Suprapubic skin (tissue), 4 donors: ENCODE measurements at places on chromosomes 2 and 18. TPM values are rescaled to one million over a fixed set of nuclear protein-coding genes. Genes with fewer than 3 reads are reported as not detected.
A peak's percentile ranks its signal among the peaks of the same experiment; 100 is the strongest.

GRCh38 chr2:33494877-33495641 is 18.6 kb downstream of the RASGRP3 start:
- H3K4me1 ChIP-seq, result no peaks in the 10 kb centered on the region
- DNase-seq, result no peak
- H3K36me3 ChIP-seq, result no peaks in the 10 kb centered on the region
- no peak overlapping the region for H3K4me3 ChIP-seq
- peaks cover 3% of the 10 kb centered on the region for H3K27me3 ChIP-seq
- no peak overlapping the region for H3K27ac ChIP-seq

GRCh38 chr2:30688956-30689401 is 118.3 kb downstream of the CAPN13 start:
- H3K4me1 ChIP-seq, result peaks cover 17% of the 10 kb centered on the region
- H3K27me3 ChIP-seq, result no peaks in the 10 kb centered on the region
- no peaks in the 10 kb centered on the region for H3K36me3 ChIP-seq
- H3K27ac ChIP-seq, result peak overlapping the region; percentile 88

TFCP2L1 gene
- 58.9 TPM for total RNA-seq

DNA sequence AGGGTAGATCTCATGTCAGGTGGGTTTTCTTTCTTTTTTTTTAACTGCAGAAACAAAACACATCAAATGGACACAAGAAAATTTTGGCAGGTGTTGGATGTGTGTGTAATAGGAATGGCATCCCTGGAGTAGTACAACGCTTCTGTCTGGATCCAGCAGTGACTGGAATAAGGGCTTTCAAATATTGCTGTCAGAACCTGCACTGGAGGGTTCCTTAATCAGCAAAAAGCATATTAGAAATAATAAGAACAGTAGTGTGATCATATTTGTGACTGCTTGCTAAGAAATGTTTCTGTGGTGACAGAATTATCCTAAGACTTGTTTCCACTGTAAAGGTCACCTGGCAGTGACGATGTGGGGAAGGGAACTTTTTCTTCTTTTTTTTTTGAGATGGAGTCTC is 30.8 kb downstream of the CREG2 start:
- DNase-seq, result no peak
- H3K27me3 ChIP-seq, result no peaks in the 10 kb centered on the region
- H3K4me3 ChIP-seq, result no peak overlapping the region
- peaks cover 6% of the 10 kb centered on the region for H3K4me1 ChIP-seq

- H3K27me3 ChIP-seq, result no peaks in the 10 kb centered on the region
- no peaks in the 10 kb centered on the region for H3K36me3 ChIP-seq
- no peak overlapping the region for H3K4me3 ChIP-seq
- H3K4me1 ChIP-seq, result peaks cover 29% of the 10 kb centered on the region
Measured at GRCh38 chr2:16663121-16663905, 2.3 kb downstream of the CYRIA start.

DNA sequence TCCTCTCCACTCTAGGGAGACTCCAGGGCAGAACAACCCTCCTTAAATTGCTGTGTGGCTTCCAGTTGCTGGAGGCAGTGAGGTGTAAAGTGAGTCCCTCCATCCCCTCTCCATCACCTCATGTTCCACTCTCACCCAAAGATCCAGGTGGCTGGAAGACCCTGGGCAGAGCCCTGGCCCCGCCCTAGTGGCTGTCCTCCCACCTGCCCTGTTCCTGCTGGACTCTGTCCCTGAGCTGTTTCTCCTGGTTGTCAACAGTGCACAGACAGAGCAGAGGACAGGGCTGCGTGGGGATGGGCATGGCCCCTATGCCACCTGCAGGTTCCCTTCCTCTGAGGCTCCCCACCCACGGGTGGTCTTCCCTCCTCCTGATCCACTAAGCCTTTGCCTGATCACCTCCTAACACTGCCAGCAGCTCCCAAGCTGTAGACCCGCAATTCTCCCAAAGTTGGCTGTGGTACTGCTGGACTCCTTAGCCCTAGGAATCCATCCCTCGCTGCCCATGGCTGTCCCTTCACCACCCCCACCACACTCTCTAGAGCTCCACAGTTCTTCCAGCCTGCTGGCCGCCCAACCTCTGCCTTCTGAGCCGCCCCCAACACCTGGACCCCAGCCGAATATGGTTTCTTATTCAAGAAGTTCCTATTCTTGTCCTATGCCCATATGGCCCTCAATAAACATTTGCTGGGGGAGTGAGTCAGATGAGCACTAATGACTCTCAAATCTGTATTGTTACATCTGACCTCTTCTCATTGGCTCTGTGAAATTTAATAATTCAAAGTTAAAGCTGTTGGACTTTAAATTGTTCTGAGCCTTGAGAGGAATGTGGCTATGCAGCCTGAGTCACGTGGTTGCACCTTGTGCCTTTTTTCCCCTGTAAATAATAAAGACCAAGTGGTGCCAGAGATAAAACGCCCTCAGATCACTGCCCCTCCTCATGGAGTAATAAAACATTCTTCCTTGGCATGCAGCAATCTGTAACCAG is 260.0 kb upstream of the HS6ST1 start:
- H3K27me3 ChIP-seq, result no peaks in the 10 kb centered on the region
- no peak overlapping the region for H3K4me3 ChIP-seq
- H3K36me3 ChIP-seq, result no peaks in the 10 kb centered on the region
- DNase-seq, result no peak
- H3K27ac ChIP-seq, result no peak overlapping the region

DNA sequence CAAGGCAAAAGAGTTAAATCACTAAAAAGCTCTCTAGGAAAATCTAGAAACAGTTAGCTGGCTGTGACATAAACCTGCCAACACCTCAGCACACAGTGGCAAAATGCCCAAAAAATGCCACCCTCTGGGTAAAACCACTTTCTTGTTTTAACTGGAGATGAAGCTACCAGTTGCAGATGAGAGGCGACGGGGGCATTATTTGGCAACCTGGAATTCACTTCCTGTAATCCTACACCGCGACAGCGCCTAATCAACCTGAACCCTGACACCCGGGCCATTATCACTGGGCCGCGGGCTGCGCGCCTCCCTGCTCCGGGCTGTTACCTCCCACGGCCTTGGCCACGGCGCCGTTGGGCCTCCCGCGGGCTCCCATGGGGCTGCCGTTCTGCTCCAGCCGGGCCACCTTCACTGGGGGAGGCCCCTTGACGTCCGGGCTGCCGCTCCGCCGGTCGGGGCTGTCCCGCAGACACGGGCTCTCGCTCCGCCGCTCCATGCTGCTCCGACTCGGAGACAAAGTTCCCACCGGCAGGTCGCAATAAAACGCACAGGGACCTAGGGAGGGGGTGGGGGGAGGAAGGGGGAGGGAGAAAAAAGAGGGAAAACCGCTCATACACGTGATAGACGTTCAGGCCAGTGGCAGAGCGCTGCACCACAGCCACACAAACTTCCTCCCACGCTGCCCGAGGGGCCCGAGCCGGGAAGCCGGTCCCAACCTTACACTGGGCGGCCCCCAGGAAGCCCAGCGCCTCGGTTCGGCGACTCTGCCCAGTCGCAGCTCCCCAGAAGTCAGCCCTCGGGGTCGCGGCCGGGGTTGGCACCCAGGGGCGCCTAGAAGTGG is 2.0 kb downstream of the SATB2 start:
- DNase-seq, result peak; percentile 68
- H3K4me3 ChIP-seq, result peak overlapping the region; percentile 77
- no peaks in the 10 kb centered on the region for H3K36me3 ChIP-seq
- H3K4me1 ChIP-seq, result peaks cover 48% of the 10 kb centered on the region
- H3K27ac ChIP-seq, result no peak overlapping the region
- H3K27me3 ChIP-seq, result peaks cover 80% of the 10 kb centered on the region

- H3K27me3 ChIP-seq, result no peaks in the 10 kb centered on the region
- no peak for DNase-seq
Measured at GRCh38 chr2:65281627-65282351, 54.2 kb downstream of the ACTR2 start.

TMEM169 gene
- total RNA-seq, result not detected

ANKRD62 gene
- 0.16 TPM for total RNA-seq

DNA sequence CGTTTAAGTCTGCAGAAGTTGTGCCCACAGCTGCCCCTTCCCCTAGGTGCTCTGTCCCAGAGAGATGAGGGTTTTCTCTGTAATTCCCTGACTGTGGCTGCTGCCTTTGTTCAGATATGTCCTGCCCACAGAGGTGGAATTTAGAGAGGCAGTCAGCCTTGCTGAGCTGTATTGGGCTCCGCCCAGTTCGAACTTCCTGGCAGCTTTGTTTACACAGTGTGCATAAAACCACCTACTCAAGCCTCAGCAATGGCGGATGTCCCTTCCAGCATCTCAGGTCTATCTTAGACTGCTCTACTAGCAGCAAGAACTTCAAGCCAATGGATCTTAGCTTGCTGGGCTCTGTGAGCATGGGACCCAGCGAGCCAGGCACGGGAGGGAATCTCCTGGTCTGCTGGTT is 48.1 kb downstream of the LHCGR start:
- no peak overlapping the region for H3K27ac ChIP-seq
- no peak for DNase-seq
- H3K4me1 ChIP-seq, result no peaks in the 10 kb centered on the region
- no peaks in the 10 kb centered on the region for H3K27me3 ChIP-seq

GRCh38 chr18:35817604-35818352 is 154.7 kb upstream of the RMP24 start:
- no peaks in the 10 kb centered on the region for H3K36me3 ChIP-seq
- H3K4me1 ChIP-seq, result no peaks in the 10 kb centered on the region
- no peaks in the 10 kb centered on the region for H3K27me3 ChIP-seq
- no peak overlapping the region for H3K27ac ChIP-seq
- H3K4me3 ChIP-seq, result no peak overlapping the region

DNA sequence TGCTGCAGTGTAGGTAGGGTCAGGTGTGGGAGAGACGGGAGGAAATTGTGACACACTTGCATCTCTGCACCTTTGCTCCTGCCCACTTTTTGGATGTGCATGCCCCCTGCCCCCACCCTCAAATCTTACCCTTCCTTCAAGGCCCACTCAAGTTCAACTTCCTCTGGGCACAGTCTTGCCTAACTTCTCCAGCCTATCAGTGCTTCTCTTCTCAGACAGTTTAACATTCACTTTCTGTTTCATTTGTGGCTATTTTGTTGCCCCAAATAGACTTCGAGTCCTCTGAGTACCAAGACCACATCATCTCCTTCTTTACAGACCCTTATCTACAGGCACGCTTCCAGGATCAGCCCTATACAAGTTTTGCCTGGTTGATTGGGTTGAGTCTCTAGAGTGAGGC is 2.7 kb downstream of the ST8SIA5 start:
- peaks cover 24% of the 10 kb centered on the region for H3K4me1 ChIP-seq
- H3K36me3 ChIP-seq, result no peaks in the 10 kb centered on the region
- peaks cover 65% of the 10 kb centered on the region for H3K27me3 ChIP-seq
- no peak for DNase-seq

GRCh38 chr2:57809230-57809629 is 237.4 kb upstream of the VRK2 start:
- H3K4me3 ChIP-seq, result no peak overlapping the region
- no peak for DNase-seq
- no peaks in the 10 kb centered on the region for H3K4me1 ChIP-seq
- no peak overlapping the region for H3K27ac ChIP-seq
- no peaks in the 10 kb centered on the region for H3K36me3 ChIP-seq

DNA sequence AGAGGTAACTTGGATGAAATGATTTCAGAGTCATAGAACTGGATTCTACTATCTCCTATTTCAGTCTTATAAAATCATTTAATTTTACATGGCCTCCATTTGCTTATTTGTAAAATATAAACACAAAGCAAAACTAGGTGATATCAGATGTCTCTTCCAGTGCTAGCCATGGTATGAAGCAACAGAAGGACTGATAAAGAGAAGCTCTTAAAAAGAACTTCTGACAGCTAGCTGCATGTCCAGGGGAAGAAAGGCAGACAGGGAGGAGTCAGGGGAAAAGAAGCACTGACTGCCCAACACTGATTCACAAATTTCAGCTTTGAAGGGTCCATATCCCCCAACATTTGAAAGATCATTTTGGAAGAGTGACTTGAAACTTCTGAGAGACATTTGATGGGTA is 6.4 kb downstream of the SLC8A1 start:
- H3K4me1 ChIP-seq, result peaks cover 6% of the 10 kb centered on the region
- no peak overlapping the region for H3K27ac ChIP-seq
- no peaks in the 10 kb centered on the region for H3K36me3 ChIP-seq

C2orf80 gene
- not detected for total RNA-seq

GRCh38 chr2:70301344-70302194 is at the start of gene FAM136A:
Gene FAM136A (minus strand): TSS chr2:70302067. CDS start chr2:70302011, 56 bp downstream.
- H3K36me3 ChIP-seq, result peaks cover 26% of the 10 kb centered on the region
- DNase-seq, result peak; percentile 92
- H3K27ac ChIP-seq, result peak within 1 kb of the TSS; percentile 77
- peak within 1 kb of the TSS; percentile 69 for H3K4me3 ChIP-seq
- H3K27me3 ChIP-seq, result no peaks in the 10 kb centered on the region

DNA sequence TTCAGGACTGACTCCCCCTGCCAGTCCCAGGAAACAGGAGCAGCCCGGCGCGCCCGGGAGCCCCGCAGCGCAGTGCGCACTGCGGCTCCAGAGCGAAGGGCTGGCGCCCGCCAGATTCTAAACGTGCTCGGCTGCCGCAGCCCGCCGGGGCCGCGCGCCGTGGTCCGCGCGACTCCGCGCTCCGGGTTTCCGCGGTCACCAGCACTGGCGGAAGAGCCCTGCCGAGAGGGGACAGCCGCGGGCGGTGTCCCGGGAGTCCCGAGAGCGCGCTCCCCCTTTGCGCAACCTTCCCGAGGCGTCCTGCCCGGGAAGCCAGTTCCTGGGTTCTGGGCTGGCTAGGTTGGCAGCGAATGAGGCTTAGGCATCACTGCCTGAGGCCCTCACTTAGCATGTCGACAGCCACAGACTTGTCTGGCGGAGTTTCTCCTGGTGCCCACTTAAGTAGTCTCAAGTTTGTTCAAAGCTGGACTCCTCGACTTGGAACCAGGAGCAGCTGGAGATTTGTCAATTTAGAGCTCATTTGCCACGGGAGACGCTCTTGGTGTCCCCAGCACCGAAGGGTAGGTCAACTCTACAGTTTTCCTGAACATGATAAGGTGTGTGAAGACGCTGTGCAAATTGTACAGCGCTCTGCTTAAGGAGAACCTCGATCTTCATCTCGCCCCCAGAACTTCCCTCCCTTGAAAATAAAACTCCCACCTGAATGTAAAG is 1.5 kb upstream of the VSNL1 start:
- peaks cover 26% of the 10 kb centered on the region for H3K27me3 ChIP-seq
- H3K4me3 ChIP-seq, result peak overlapping the region; percentile 65
- H3K36me3 ChIP-seq, result no peaks in the 10 kb centered on the region
- no peak for DNase-seq
- H3K27ac ChIP-seq, result peak overlapping the region; percentile 86

RBM44 gene
- total RNA-seq, result 1.1 TPM

DNA sequence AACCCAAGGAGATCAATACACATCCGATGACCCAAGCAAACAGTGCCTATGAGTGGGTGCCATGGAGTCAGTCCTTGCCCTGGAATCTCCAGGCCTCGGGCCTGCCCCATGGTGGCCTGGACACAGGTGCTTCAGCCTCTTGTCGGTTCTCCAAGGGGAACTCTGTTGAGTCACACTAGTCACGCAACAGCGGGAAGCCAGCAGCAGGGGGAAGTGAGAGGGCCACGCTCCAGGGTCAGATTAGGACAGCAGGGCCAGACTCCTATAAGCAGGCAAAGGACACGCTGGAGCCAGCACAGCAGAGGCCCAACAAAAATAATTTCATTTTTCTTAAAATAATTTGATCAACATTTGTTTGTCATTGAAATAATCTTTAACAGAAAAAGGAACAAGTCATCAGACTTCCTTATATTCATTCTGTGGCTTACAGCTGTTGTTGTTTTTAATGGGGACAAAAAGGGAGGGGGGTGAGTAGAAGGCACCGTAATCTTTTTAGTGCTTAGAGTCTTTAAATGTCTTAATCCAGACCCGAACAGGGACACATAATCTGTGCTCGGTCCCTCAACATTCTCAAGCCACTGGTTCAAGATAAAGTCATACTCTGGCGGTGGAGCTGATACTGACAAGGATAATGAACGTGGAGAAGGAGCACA is 16.4 kb upstream of the ARMC9 start:
- H3K27ac ChIP-seq, result peak overlapping the region; percentile 55
- peak; percentile 73 for DNase-seq
- no peaks in the 10 kb centered on the region for H3K36me3 ChIP-seq

SIX3 gene
- not detected for total RNA-seq
